COLO829 (cell line): ENCODE measurements at places on chromosomes 13 and 19.
A peak's percentile ranks its signal among the peaks of the same experiment; 100 is the strongest.

GRCh38 chr13:33367926-33368325 is 82.4 kb upstream of the STARD13 start:
- no peak for DNase-seq

- no peak for DNase-seq
Measured at GRCh38 chr13:59780058-59780457, 383.7 kb downstream of the DIAPH3 start.

DNA sequence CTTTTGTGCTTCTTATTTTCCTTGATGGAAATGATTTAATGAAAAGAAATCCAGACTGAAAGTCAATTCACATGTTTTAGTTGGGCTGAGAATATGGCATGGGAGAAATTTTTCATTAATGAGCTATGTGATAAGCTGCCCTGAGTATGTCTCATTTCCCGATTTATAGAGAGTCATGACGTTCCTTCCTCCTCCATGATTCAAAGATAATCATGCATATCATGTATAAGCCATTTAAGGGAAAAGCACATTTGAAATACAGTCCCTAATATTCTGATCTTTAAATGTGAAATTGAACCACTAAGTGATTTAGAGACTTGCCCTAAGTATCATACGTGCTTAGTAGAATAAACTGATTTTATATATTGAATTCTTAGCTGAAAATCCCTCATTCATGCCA is 840.9 kb downstream of the PCDH17 start:
- no peak for DNase-seq

- DNase-seq, result no peak
Measured at GRCh38 chr19:741506-742131, 9.3 kb upstream of the MISP start.

- no peak for DNase-seq
Measured at GRCh38 chr19:10070730-10071446, 15.2 kb upstream of the SHFL start.

DNA sequence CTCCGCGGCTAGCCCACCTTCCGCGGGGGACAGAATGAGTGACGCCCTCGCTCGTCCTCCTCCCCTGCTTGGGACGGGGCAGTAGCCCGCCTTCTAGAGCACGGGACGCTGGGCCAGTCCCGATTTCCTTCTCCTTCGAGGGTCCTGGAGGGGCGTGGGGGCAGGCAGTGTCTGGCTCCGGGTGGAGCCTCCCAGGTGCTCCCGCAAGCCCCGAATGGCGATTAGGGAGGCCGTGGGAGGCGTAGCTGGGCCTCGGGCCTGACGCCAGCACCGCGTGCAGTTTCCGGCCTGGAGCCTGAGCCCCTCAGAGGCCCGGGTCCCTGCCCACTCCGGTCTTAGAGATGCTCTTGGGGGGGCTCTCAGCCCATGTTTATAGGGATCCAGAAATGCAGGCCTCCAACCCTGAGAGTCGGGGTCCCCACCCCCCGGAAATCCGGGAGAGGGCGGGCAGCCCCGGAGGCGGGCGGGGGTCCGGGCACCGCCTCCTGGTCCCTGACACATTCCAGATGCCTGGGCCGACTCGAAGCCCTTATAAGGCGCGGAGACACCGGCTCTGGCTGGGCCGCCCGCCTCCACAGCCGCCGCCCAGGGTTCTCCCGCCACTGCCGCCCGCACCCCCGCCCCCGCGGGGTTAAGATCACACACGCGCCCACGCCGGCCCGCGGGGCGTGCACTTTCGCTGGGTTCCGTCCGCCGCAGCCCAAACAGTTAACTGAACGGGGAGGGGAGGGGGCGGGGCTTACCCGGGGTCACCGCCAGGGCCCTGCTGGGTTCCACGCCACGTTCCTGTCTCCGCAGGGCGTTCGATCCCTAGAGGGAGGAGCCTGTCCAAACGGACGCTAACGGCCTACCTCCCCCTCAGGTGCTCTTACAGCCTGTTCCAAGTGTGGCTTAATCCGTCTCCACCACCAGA is 1.5 kb downstream of the MYADM start:
- DNase-seq, result peak; percentile 91

DNA sequence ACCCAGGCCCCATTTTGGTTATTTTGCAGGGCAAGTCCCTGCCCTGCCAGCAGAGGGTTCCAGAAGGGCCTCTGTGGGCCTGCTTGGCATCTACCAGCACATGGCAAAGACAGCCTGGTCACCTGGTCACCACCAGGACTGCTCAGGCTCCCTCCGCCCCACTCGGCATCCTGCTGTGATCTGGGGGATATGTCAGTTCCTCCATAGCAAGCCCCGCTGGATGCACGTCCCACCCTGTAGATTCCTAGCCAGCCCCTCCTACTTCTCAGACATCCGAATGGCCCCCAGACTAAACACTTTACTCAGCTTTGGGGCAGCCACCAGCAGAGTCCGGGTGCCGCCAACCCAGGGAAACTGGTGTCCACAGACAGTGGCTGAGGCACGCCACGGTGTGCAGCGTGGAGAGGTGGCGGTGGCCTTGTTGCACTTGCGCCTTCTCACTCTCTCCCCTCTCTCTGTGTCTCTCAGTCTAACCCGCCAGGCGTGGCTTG is 31.8 kb upstream of the USE1 start:
- DNase-seq, result no peak

GRCh38 chr13:44243198-44243857 is 130.3 kb upstream of the SERP2 start:
- peak; percentile 97 for DNase-seq

GRCh38 chr13:48043789-48044503 is 6.4 kb downstream of the NUDT15 start:
- peak; percentile 14 for DNase-seq

DNA sequence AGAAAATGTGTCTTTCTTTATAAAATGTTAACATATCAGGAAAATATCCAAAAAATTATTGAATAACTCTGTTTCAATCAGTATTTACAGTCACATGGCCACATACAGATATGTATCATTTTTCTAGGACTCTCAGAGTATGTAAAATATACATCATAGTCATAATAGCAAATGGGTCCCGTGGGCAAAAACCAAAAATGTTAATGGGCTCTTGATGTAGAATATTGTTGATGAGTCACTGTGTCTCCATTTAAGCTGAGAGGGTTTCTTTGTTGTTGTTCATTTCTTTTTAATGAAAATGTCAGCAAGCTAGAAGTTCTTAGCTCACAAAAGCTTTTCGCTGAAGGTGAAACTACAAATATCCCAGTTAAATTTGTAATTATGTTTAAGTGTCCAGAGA is 1713.1 kb upstream of the PCDH20 start:
- peak; percentile 22 for DNase-seq

GRCh38 chr19:45852983-45853382 is 10.0 kb downstream of the SYMPK start:
- no peak for DNase-seq

DNA sequence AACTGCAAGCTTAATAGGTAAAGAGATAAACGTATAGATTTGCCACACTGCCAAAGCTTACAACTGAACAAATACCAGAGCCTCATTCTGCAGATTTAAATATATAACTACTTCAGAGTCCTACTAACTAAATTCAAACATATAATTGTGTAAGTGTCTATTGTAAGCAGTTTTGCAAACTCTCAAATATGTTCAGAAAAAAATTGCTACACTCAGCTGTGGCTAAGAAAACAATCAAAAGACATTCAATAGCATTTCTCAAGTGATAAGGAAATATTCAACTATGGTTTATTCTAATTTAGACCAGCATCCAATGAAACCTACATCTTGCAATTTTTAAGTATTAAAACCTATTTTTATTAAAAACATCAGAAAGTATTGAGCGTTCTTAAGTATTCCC is 202.4 kb downstream of the KCTD12 start:
- DNase-seq, result no peak
